MG63 (cell line): ENCODE measurements at places on chromosomes 16 and 17.

DNA sequence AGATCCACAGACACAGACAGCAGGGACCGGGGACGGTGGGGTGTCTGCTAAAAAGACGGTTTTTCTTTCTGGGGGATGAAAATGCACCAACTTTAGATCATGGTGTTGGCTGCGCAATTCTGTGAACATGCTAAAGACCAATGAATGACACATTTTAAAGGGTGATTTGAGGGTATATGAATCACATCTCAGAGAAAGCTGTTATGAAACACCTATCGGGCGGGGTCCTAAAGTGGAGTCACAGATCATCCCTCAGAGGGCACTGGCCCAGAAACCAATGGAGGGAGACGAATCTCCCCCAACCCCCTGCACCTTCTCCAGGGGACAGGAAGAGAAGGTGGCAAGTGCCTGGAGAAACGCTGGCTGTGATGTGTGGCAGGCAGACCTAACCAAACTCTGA lies 26.0 kb downstream of the KLHDC4 start:
- no peak for DNase-seq

- no peak for DNase-seq
These were observed 47.7 kb downstream of the ZFHX3 start for GRCh38 chr16:73000020-73000906.

GRCh38 chr17:6475411-6475810 lies 31.2 kb downstream of the PIMREG start:
- DNase-seq = no peak

- no peak for DNase-seq
These were observed at the start of gene WFIKKN1 for GRCh38 chr16:630815-631405. Gene WFIKKN1, plus strand, starts transcription at chr16:630985. Its CDS starts 269 bp downstream, at chr16:631254.

- DNase-seq = no peak
These were observed 423.8 kb upstream of the PSMD7 start for GRCh38 chr16:73872856-73873255.
